Lower lobe of right lung (tissue), 2 donors: ENCODE measurements at places on chromosomes 6 and 20. TPM values are rescaled to one million over a fixed set of nuclear protein-coding genes. Genes with fewer than 3 reads are reported as not detected.

GRCh38 chr20:25191051-25191450 lies 4.5 kb upstream of the ENTPD6 start:
- no peaks in the 10 kb centered on the region for H3K36me3 ChIP-seq
- H3K27me3 ChIP-seq, result no peaks in the 10 kb centered on the region

DNA sequence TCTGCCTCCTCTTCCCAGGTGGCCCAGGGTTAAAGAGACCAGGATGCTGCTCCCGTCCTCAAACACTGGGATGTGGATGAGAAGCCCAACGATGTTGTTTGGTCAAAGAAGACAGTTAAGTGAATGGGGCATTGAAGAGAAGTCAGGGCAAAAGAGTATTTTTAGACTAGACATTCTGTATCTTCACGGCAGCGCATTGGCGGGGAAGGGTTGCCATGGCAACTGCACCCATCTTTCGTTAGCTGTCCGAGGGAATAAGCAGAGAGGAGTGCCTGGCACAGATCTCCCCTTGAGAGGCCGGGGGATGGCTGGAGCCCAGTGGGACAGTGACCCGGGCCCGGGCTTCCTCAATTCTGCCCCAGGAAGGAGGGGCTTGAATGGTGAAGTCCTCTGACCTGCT lies 56.4 kb upstream of the GPR31 start:
- H3K4me3 ChIP-seq, result no peak overlapping the region
- no peak overlapping the region for H3K27ac ChIP-seq
- H3K4me1 ChIP-seq, result no peaks in the 10 kb centered on the region
- H3K27me3 ChIP-seq, result no peaks in the 10 kb centered on the region
- no peaks in the 10 kb centered on the region for H3K36me3 ChIP-seq
- no peak for DNase-seq

DNA sequence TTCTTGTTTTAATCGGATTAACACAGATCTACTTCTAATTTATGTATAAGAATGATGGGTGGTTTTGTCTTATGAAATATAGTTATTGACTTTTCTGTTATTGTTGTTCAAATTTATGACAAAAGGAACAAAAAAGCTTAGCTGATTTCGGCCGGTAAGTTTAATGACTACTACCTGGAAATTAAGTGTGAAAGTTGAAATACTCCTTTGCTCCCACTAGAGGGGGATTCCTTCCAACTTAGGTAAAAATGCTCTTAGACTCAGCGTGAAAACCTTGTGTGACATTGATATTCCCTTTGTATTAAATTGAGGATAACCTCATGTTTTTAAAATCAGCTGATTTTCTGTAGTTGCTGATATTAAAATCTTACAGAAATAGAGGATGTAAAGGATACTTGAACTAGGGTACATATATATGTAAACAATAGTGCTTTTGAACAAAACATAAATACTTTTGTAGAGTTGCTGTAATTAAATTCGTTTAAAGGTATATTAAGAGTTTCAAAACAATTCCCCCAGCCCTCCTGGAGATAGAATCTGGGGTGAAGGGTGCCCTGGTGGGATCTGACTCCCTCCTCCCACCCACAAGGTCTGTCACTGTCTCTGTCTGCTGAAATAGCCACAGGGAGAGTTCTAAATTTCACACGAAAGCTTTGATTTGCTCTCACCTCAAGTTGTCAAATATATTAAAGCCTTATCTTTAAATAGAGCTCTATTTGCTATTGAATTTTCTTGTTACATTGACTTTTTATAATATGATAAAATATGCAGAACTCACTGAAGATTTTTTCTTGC lies 257.5 kb downstream of the ARID1B start:
- H3K27ac ChIP-seq, result no peak overlapping the region
- no peak overlapping the region for H3K4me3 ChIP-seq
- H3K4me1 ChIP-seq, result peaks cover 50% of the 10 kb centered on the region
- DNase-seq, result no peak
- H3K27me3 ChIP-seq, result no peaks in the 10 kb centered on the region

DNA sequence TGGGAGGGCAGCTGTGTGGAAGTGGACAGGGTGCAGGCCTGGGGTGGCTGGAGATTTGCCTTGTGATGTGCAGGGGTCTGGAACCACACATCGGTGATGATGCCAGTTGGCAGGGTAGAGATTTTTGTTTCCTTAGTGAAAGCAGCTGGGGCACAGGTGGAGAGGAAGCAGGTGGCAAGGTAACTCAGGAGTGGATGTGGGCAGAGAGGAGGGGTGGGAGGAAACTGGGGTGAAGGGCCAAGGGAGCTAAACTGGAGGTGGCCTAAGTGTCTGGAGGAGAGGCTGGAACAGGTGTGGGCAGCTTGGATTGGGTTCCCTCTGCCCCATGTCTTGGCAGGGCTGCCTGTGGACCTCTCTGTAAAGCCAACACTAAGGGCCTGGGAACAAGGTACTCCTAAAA lies 4.7 kb upstream of the SCUBE3 start:
- no peaks in the 10 kb centered on the region for H3K36me3 ChIP-seq
- no peak overlapping the region for H3K27ac ChIP-seq
- H3K4me3 ChIP-seq, result no peak overlapping the region
- H3K27me3 ChIP-seq, result peaks cover 37% of the 10 kb centered on the region
- H3K4me1 ChIP-seq, result peaks cover 5% of the 10 kb centered on the region
- no peak for DNase-seq

- peak overlapping the region; percentile 58 for H3K4me3 ChIP-seq
- peaks cover 53% of the 10 kb centered on the region for H3K27me3 ChIP-seq
- no peaks in the 10 kb centered on the region for H3K36me3 ChIP-seq
- H3K27ac ChIP-seq, result peak overlapping the region; percentile 77
These were observed 114.3 kb upstream of the BTN3A2 start for GRCh38 chr6:26250698-26251044.

DNA sequence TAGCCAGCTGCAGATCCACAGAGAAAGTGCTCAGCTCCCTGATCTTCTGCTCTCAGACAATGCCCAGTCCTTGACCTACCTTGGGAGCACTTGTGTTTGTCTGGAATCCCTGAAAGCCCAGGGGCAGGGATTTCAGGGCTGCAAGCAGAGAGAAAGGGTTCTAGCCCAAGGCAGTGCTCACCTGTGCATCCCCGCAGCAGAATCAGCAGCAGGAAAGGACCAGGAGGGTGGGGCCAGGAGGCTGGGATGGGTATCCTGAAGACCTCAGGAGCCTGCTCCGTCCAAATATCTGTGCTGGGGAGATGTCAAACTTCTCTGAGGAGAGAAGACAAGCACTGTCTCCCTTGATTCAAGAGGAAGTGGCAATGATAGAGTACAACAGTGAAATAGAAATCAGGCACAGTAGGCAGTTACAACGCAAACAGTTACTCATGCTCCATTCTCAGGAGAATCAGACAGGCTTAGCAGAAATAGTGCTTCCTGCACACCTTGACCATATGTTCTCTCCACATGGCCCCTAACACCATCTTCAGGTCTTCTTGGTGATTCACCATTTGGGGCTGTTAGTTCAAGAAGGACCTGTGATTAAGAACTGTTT lies 28.7 kb upstream of the SIRPG start:
- no peaks in the 10 kb centered on the region for H3K4me1 ChIP-seq
- no peak for DNase-seq
- H3K4me3 ChIP-seq, result no peak overlapping the region
- H3K27me3 ChIP-seq, result peaks cover 9% of the 10 kb centered on the region

DNA sequence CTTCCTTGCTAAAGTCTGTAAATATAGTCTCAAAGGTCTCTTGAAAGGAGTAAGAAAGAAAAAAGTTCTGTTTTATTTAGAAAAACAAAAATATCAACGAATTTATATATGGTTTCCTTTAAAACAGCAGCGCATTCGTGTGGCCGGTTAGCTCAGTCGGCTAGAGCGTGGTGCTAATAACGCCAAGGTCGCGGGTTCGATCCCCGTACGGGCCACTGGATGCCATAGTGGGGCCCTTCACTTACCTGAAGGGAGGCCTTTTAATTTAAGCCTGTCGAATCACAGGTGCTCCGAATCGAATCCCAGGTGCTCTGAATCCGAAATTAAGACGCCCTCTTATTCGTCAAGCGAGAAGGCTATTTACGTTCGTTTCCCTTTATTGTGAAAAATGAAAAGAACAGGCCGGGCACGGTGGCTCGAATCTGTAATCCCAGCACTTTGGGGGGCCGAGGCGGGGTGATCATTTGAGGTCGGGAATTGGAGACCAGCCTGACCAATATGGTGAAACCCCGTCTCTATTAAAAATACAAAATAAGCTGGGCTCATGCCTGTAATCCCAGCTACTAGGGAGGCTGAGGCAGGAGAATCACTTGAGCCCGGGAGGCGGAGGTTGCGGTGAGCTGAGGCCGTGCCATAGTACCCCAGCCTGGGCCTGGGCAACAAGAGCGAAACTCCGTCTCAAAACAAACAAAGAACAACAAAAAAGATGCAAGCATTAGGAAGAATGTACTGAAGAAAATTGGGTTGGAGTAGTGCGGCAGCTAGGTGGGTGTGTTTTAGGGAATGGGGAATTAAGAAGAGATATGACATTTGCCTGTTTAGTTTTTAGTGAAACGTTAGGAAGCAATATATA lies 195.8 kb upstream of the ZNF184 start:
- H3K27ac ChIP-seq, result no peak overlapping the region
- no peak for DNase-seq
- no peaks in the 10 kb centered on the region for H3K4me1 ChIP-seq
- H3K4me3 ChIP-seq, result no peak overlapping the region
- no peaks in the 10 kb centered on the region for H3K36me3 ChIP-seq

DNA sequence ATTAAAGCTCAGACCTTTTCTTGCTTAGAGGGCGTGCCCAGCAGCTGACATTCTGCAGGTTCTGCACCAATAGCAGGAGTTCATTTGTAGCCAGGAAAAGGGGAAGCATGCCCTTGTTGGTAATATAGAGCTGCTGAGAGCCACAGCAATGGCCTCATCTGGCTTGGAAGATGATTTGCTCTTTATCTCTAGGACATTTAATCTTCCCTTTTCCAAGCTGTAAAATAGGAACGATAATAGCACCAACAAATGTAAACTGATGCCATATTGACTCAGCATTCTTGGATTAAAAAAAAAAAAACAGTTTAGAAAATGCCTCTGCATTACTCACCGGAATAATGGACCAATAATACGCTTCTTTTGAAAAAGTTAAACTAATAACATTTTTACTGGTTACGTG lies 93.4 kb upstream of the SLC2A12 start:
- H3K4me1 ChIP-seq, result no peaks in the 10 kb centered on the region
- H3K4me3 ChIP-seq, result no peak overlapping the region
- no peak for DNase-seq
- H3K27me3 ChIP-seq, result no peaks in the 10 kb centered on the region

DNA sequence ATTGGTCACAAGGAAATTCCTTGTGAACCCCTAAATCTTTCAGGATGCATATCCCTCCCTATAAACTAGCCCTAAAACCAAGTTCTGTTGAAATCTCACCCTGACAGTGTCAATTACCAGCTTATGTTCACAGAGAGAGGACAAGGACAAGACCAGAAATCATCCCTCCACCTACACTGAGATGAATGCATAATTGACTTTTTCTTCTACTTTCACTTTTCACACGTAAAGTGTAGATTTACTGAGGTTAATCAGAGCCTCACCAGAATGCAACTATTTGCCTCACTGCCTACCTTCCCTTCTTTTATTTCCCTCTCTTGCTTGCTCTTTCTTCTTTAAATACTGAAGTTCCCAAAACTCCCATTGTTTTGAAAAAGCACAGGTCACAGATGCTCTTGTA lies 15.3 kb upstream of the NKAIN2 start:
- DNase-seq, result no peak
- H3K27ac ChIP-seq, result no peak overlapping the region
- H3K4me1 ChIP-seq, result no peaks in the 10 kb centered on the region
- no peaks in the 10 kb centered on the region for H3K27me3 ChIP-seq
- H3K36me3 ChIP-seq, result no peaks in the 10 kb centered on the region
- H3K4me3 ChIP-seq, result no peak overlapping the region

GRCh38 chr6:72639920-72640614 lies 18.2 kb downstream of the KCNQ5 start:
- H3K27me3 ChIP-seq, result no peaks in the 10 kb centered on the region
- no peaks in the 10 kb centered on the region for H3K4me1 ChIP-seq
- H3K36me3 ChIP-seq, result no peaks in the 10 kb centered on the region

DNA sequence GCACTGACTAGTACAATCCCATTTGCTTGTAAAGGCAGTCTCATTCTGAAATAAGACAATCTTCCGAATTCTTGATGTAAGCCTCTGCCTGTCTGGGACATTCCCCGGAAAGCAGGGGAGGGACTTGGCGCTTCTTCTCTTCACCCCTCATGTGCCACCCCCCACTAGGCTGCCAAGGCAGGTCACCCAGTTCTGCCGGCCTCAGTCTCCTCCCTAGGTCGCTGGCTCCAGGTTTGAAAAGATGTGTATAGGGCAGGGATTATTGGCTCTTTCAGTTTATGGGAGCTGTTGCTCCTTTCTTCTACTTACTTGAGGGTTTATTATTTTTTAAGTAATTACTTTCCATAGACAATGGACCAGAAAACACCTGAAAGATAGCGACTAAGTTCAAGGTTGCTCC lies 158.1 kb upstream of the RPS6KA2 start:
- no peak for DNase-seq
- no peaks in the 10 kb centered on the region for H3K4me1 ChIP-seq
- H3K27me3 ChIP-seq, result no peaks in the 10 kb centered on the region
- H3K36me3 ChIP-seq, result no peaks in the 10 kb centered on the region
- H3K4me3 ChIP-seq, result no peak overlapping the region

GRCh38 chr20:43408848-43409576 lies 48.7 kb upstream of the SRSF6 start:
- DNase-seq, result no peak
- H3K27me3 ChIP-seq, result peaks cover 9% of the 10 kb centered on the region
- no peaks in the 10 kb centered on the region for H3K36me3 ChIP-seq
- H3K4me1 ChIP-seq, result no peaks in the 10 kb centered on the region

DNA sequence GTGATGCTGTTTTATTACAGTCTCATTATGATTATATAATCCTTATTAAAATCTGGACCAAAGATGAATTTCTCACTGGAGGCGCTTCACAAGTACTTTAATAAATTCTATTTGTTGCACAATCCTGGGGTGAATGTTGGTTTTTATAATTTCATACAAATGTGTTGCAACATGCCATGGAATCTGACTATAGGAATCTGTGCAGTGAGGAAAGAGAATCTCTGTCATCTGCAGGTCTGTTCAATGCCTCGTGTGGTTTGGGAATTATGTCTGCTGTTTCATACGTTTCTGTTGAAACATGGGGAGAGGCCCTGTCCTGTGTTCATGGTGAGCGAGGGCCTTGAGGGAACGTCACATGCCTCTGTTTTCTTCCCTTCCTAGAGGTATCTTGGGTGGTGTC lies 277.3 kb downstream of the CDH4 start:
- no peaks in the 10 kb centered on the region for H3K27me3 ChIP-seq
- no peak for DNase-seq
- no peak overlapping the region for H3K27ac ChIP-seq

- H3K27me3 ChIP-seq, result no peaks in the 10 kb centered on the region
- H3K27ac ChIP-seq, result no peak overlapping the region
- DNase-seq, result no peak
- H3K4me1 ChIP-seq, result peaks cover 11% of the 10 kb centered on the region
These were observed 85.3 kb downstream of the TRMT6 start for GRCh38 chr20:5864873-5865587.

GRCh38 chr6:489762-490161 lies 98.2 kb downstream of the IRF4 start:
- no peak for DNase-seq
- peaks cover 75% of the 10 kb centered on the region for H3K36me3 ChIP-seq
- H3K27me3 ChIP-seq, result no peaks in the 10 kb centered on the region
- H3K27ac ChIP-seq, result no peak overlapping the region

The RFX6 gene
- total RNA-seq, result not detected

The SPATA25 gene
- total RNA-seq, result 1.1 TPM

The MAK gene
- 1.3 TPM for total RNA-seq

The OPRL1 gene
- total RNA-seq, result 2.6 TPM

The OOEP gene
- not detected for total RNA-seq

The PPP1R11 gene
- 65.7 TPM for total RNA-seq
